ENCODE measurements at places on chromosomes 16 and 17.

- no peak for DNase-seq
Measured at GRCh38 chr17:80519091-80519781, 25.4 kb upstream of the RPTOR start.

DNA sequence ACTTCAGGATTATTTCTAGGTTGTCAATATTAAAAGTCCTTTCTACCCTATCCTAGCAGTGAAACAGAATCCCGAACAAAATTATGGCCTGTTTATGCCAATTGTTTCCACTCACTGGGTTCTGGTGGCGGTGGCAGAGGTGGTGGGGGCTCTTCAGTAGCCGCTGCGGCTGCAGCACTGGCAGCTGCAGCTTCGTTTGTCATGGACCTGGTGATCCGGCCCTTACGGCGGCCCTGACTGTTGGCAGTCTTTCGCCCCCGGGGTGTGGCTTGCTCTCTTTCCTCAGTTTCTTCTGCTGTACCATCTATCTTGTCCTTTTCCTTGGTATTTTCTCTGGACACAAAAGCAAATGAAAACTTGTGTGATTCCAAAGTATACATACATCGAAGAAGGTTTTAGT lies 94.4 kb downstream of the NCOR1 start:
- DNase-seq: no peak

GRCh38 chr17:50259477-50260324 lies 14.6 kb upstream of the TMEM92 start:
- peak; percentile 88 for DNase-seq

- no peak for DNase-seq
Measured at GRCh38 chr16:48911700-48912099, 301.7 kb upstream of the N4BP1 start.

DNA sequence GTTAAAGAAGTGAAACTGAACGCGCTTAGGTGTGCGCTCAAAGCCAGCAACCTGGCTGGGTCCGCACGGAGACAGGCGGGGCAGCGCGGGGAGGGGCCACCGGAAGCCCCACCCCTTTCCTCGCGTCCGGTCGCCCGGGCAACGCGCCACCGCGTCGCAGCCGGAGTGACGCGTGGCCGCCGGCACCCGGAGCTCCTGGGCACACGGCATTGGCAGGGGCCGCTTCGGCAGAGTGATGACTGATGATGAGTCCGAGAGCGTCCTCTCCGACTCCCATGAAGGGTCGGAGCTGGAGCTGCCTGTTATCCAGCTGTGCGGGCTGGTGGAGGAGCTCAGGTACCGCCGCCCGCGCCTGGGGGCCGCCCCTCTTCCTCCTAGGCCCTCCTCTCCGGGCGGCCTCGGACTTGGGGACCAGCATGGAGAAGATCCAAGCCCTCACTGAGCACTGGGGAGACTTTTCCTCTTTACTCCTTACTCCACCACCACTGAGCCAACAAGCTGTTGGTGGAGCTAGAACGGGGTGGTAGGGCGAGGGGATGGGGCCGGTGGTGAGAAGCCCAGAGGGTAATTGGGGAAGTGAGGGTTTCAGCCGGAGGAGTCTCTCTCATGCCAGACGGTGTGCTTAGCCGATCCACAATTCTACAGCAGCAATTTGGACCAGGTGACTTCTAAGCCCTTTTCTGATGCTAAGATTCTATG lies 44.9 kb downstream of the PRSS54 start:
- DNase-seq: peak; percentile 86

- DNase-seq: no peak
Measured at GRCh38 chr16:65406116-65406515, 284.3 kb upstream of the CDH11 start.

DNA sequence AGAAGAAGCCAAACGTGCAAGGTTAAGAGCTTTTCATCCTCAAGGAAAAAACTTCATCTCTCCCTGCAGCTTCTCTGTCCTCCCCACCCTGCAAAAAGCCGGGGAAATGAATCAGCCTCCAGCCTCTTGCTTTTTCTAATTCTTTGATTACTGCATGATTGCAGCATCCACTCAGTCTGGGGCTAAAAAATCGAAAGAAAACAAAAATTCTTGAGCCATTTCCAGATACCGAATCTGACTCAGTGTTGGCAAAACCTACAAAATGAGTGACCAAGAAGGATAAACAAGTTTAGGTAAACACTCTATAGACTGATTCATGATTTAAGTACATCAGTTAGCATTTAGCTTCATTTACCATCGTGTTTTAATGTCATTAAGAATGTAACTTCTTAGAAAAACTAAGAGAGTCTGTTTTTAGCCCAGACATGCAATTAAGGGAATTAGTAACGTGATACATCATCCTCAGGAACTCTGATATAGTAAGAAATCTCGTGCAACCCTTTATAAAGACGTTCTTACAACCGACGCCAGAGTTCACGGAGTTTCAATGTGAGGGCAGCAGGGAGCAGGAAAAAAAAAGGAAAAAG lies 287.3 kb upstream of the FOXF1 start:
- peak; percentile 82 for DNase-seq

DNA sequence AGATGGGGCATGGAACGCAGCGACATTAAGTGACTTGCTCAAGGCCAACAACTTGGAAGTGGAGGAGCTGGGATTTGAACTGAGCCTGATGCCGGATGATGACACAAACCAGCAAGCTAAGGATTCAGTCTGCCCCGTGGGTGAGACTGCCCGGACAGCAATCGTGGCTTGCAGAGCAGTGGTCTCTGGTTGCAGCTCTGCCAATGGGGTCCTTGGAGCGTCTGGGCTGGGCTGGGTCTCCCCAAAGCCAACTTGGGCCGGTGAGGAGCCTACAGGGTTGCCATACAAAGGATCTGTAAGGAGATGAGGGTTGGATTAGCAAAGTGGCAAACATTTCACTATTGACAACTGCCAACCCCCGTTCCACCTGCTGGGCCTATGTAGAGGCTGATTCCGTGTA lies 2.6 kb upstream of the CRISPLD2 start:
- DNase-seq: no peak

GRCh38 chr17:65711671-65712276 lies 150.3 kb upstream of the AXIN2 start:
- DNase-seq: no peak

DNA sequence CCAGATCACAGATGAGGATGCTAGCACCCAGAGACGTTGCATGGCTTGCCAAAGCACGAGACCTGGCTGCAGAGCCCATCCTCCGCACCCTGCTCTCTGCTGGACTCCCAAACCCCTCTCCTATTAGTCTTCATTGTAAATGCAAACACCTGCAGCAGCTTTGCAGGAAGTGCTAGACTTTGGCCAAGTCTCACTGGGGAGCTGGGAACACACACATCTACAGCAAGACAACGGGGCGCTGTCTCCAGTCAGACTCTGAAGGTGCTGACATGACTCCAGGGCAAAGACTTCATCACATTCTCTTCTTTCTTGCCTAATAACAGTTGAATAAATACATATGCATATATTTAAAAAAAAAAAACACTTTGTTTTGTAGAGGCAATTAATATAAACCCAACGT lies 43.8 kb downstream of the CYTH1 start:
- no peak for DNase-seq

- DNase-seq: no peak
Measured at GRCh38 chr16:58586340-58587030, 43.1 kb downstream of the CNOT1 start.

- DNase-seq: no peak
Measured at GRCh38 chr16:65083164-65083857, 38.6 kb downstream of the CDH11 start.

GRCh38 chr16:86349338-86349900 lies 160.9 kb upstream of the FOXF1 start:
- DNase-seq: no peak

Data from muscle of back (tissue), 13 donors.